ENCODE measurements at places on chromosomes 11 and 22.
A peak's percentile ranks its signal among the peaks of the same experiment; 100 is the strongest.

DNA sequence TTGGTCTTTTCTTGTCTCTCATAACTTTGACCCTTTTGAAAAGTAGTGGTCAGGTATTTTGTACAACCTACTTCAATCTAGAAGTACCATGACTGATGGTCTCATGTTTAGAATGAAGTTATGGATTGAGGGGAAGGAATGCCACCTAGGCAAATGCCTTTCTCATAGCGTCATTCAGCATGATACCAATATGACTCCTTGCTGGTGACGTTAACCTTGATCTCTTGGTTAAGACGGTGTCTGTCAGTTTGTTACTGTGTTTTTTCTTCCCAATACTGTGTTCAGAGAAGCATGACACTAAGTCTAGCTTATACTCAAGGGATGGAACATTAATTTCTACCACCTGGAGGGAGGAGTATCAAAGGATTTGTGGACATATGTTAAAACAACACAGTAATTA lies 130.9 kb downstream of the KIF18A start:
- DNase-seq, result no peak

- DNase-seq, result no peak
These were observed 47.5 kb downstream of the LINC01488 start for GRCh38 chr11:69529001-69529400.

DNA sequence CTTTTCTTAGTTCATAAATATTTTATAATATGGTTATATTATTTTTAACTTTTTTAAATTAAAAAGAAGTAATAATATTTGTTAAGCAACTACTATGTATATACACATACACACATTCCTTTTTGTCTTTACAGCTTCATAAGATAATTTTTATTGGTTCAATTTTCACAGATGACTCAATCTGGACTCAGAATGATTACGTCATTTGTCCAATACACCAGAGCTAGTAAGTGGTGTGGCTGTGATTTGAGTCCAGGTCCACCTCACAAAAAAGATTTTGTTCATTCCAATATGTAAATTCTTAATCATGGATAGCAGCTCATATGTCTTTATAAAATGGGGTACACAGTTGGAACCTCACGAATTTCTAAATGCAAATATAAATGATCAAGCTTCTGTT lies 1014.5 kb downstream of the DLG2 start:
- DNase-seq, result no peak

GRCh38 chr11:105929084-105929955 lies 92.7 kb downstream of the MSANTD4 start:
- no peak for DNase-seq

- DNase-seq, result no peak
These were observed 235.3 kb upstream of the SORL1-AS1 start for GRCh38 chr11:121688055-121688491.

DNA sequence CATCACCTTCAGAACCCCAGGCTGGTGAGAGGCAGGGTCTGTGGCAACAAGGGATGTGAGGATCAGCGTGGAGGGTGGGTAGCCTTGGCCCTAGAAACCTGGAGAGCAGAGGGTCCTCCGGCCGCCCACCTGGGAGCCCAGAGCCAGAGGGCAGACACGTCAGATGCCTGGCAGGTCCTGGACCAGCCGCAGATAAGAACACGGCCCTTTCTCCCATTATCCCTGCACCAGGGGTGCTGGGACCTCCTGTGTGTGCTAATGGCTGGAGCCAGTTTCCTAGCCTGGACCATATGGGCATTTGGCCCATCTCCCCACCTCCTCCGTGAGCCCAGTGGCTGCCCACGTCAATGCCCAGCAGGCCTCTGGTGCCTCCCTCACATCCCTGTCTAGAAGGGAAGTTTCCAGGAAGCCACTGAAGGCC lies 88.4 kb downstream of the MORC2 start:
- DNase-seq, result no peak

- no peak for DNase-seq
These were observed 5.8 kb upstream of the ZNF74 start for GRCh38 chr22:20388200-20388599.

GRCh38 chr22:20436768-20437612 lies 635 bp downstream of the SCARF2 start:
- DNase-seq, result no peak

DNA sequence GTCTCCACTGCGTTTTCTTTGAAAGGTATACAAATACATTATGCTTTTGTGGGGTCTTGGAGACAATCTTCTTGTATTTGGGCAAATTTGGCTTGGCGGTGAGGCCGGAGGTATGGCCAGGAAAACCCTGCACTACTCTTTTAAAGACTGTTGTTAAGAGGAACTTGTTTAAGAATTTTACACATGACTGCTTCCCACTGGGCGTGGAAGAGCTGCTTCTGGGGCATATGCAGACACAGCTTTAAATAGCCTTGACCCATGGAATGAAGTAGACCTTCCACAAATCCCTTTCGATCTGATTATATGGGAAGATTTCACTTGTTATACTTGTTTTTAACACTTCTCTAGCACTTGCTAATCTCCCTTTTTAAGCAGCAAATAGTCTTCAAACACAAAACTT lies 453.6 kb downstream of the MN1 start:
- DNase-seq, result no peak

- DNase-seq, result no peak
These were observed 26.0 kb downstream of the RELT start for GRCh38 chr11:73401924-73402833.

GRCh38 chr11:4072668-4073285 lies 21.8 kb upstream of the RRM1 start:
- DNase-seq, result peak; percentile 84

DNA sequence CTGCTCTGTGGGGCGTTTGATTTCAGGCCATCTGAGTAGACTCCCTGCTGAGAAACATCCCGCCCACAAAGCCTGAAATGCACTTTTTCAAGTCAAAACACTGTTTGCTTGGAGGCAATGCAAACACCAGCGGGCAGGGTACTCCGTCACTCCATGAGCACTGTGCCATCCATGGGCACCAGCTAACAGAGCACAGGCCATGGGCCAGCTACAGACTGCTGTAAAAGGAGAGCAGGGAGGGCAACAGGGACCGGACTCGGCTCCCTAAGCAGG lies 16.6 kb upstream of the EFCAB6 start:
- no peak for DNase-seq

GRCh38 chr11:112620621-112621394 lies 340.4 kb upstream of the NCAM1 start:
- DNase-seq, result no peak

- no peak for DNase-seq
These were observed 574.4 kb downstream of the OPCML start for GRCh38 chr11:132957881-132958280.

DNA sequence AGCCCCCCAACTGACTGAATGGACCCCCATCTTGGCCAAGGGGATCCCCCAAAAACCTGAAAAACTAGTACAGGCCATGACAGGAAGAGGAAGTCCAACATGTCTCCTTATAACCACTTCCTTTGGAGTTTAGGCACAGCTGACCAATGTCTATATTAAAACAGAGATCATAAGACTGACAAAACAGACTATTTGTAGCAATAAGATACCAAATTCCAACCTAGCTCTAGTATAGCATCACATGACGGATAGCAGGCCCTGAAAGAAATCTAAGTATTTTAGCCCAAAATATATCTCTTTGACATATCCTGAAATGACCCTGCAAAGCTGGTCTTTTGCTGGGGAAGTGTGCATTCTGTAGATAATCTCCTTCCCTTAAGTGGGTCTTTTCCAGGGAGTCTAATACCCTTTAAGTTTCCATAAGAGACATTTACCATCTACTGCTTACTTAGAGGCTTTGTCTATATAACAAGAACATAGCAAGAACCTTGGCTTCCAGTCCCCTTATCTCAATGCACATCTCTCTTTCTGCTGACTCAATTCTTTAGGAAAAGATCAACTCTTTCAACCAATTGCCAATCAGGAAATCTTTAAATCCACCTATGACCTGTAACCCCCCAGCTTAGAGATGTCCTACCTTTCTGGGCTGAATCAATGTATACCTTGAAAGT lies 34.9 kb upstream of the ACER3 start:
- DNase-seq, result no peak

- no peak for DNase-seq
These were observed 22.9 kb upstream of the CCDC188 start for GRCh38 chr22:20173772-20174171.

DNA sequence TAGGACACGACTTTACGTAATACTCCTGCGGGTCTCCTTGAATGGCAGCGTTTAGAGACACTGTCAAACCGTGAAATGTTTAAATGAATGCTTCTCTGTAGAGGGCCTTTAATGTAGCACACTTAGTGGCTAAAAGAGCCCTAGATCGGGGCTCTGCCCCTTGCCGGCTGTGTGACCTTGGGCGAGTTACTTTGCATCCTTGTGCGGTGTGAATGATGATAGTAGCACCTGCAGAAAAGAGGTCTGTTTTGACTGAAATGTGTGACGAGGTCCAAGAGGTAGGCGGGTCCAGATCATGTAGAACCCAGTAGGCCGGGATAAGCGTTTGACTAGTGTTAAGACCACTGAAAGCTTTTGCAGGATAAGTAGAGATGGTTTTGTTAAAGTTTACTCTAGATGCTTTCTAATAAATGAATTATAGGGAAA lies 866 bp downstream of the MED17 start:
- peak; percentile 81 for DNase-seq

DNA sequence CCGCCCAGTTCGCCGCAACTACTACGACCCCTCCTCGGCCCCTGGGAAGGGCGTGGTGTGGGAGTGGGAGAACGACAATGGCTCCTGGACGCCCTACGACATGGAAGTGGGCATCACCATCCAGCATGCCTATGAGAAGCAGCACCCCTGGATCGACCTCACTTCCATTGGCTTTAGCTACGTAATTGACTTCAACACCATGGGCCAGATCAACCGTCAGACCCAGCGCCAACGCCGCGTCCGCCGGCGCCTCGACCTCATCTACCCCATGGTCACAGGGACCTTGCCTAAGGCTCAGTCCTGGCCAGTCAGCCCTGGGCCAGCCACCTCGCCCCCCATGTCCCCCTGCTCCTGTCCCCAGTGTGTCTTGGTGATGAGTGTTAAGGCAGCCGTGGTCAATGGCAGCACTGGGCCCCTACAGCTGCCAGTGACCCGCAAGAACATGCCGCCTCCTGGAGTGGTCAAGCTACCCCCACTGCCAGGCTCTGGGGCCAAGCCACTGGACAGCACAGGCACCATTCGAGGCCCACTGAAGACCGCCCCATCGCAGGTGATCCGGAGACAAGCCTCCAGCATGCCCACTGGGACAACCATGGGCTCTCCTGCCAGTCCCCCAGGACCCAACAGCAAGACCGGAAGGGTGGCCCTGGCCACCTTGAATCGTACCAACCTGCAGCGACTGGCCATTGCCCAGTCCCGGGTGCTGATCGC lies 10.0 kb downstream of the DTX4 start:
- no peak for DNase-seq

DNA sequence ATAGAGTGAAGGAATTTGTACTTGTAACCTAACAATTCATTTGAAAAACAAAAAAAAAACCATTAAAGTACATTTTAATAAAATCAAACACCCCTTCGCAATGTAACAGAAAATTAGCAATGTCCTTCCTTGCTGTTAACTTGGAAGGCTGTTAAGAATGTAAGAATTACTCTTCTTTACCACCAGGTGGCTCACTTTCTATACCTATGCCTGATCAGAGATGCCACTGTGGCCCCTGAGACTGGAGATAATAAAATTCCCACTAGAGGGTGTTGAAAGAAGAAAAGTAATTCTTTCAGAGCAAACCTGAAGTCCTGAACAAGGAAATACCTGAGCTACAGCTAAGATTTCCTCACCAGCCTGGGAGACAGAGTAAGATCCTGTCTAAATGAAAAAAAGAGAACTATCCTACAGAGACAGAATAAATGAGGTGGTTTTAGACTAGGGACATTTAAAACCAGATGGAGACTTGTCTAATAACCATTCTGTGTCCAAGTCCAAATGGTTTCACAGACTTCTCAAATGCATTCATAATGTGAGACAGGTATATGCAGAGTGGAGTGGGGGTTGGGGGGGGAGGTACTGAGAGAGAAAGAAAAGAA lies 1089.3 kb downstream of the FAM181B start:
- DNase-seq, result peak; percentile 75

DNA sequence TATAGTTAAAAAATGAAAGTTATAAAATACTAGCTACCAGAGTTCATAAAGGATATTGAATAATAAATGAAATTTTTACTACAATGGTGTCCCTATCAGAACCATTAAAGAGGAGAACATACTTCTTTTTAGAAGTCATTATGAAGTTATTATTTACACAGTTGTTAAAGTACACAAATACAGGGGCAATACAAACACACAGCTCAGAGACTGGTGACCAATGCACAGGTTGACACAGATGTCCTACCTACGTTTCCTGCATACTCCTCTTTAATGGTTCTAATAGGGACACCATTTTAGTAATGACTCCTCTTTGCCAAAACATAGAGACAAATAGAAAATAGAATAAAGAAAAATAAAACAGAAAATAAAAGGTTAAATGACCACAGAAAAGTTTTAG lies 10.1 kb downstream of the NLRP10 start:
- DNase-seq, result no peak

DNA sequence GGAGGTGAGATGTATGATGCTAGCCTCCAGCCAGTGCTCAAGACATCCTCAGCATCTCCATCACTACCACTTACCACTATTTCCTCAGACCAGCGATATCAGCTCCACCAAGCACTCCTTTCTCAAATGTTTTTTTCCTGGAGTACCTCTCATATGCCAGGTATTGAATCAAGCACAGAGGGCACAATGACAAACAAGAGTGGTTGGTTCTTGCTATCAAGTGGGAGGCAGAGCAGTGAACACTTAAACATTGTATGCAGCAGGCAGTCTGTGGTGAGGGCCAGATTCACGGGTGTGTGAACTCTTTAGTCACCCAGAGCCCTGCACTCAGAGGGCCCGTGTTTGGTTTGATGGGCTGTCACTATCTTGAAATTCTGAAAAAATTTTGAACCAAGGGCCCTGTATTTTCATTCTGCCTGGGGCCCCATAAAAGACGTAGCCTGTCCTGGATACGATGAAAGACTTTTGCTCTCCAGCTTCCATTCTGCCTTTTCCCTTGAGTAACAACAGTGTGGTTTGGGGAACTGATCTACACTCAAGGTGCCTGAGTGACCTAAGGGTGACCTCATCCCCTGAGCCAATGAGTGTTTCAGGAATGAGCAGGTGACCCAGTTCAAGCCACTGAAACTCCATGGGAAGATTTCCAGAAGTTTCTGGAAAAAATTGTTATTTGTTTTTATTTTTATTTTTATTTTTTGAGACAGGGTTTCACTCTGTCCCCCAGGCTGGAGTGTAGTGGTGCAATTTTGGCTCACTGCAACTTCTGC lies 348.4 kb upstream of the NARS2 start:
- no peak for DNase-seq

GRCh38 chr22:36212901-36213300 lies 11.3 kb upstream of the APOL4 start:
- DNase-seq, result no peak
